ENCODE measurements at places on chromosomes 2 and 18.

GRCh38 chr2:157319795-157320194, 5.8 kb downstream of the ERMN start:
- DNase-seq, result no peak

DNA sequence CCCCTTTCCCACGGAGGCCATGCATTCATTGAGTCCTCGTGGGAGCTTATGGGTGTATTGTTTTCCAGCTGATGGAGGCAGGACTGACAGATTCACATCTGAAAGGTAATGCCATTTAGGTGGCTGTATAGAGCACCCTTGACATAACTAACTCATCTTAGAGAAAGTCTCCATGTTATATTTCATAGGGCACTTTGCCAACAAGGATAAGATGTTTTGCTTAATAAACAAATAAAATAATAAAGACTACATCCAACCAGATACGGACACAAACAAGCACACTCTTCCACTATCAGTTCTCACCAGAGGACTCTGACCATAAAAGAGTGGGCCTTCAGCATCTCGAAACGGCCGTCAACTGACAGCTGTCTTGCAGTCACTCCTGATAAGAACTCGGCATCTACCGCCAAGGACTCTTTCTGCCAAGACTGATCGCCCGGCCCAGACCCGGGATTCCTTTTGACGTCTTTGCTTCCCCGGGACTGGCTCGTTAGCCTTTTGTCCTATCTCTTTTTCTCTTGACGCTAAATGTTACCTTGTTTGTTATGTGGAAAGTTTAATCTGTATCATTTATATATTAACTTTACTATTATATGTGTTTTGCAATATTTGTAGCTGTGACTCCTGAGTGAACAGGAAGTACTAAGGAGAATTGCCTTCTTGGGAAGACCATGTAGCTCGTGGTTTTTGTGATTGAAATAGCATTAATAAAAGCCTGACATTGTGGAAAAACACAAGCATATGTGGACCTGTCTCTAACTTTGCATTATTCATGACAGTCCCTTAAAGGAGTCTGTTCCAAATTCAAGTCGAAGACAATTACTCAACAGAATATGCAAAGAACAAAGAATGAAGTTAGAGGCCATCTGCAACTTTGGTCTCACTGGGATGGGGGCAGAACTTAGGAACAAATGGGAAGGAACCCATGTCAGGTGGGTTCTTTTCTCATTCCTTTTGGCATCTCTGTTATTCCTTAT, 195.1 kb downstream of the LPIN1 start:
- no peak for DNase-seq

DNA sequence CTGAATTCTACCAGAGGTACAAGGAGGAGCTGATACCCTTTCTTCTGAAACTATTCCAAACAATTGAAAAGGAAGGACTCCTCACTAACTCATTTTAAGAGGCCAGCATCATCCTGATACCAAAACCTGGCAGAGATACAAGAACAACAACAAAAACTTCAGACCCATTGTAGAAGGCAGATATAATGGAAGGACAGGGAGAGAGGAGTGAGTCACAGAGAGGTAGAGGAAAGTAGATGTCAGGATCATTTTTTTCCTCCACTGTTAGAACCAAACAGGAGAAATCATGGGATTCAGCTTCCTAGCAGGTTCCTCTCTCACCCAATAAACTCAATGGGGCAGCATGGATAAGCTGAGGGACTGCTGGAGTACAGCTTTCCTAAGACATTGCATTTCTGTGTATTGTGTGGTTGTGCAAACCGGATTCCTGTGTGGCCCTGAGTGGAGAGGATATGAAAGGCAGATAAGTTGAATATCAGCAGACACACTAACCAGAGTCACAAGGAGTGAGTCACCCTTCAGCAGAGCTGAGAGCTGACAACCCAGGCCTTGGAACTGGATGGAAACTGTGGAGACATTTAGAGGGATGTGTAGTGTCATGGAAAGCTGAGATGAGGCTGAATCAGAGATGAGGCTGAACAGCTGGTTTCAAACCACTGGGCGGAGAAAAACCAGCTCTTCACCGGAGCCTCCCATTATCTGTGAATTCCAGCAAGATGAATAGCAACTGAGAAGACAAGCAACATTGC, 60.9 kb upstream of the MMADHC start:
- DNase-seq, result no peak

DNA sequence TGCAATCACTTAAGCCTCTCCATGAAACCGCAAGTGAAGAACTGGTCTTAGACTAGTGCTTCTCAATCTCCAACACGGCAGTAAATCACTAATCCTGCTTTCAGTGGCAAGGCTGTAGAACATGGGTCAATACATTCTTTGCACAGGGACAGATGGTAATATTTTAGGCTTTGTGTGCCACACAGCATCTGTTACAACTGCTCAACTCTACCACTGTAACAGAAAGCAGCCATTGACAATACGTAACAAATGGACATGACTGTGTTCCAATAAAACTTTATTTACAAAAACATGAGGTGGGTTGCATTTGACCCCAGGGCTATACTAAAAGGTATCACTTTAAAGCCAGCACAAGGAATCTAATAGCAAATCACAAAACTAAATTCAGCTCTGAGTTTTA, 51.1 kb downstream of the RNF152 start:
- DNase-seq, result no peak

GRCh38 chr2:58923869-58924268, 682.7 kb upstream of the FANCL start:
- no peak for DNase-seq

- DNase-seq, result no peak
Measured at GRCh38 chr2:64766841-64767669, 113.3 kb upstream of the SERTAD2 start.

DNA sequence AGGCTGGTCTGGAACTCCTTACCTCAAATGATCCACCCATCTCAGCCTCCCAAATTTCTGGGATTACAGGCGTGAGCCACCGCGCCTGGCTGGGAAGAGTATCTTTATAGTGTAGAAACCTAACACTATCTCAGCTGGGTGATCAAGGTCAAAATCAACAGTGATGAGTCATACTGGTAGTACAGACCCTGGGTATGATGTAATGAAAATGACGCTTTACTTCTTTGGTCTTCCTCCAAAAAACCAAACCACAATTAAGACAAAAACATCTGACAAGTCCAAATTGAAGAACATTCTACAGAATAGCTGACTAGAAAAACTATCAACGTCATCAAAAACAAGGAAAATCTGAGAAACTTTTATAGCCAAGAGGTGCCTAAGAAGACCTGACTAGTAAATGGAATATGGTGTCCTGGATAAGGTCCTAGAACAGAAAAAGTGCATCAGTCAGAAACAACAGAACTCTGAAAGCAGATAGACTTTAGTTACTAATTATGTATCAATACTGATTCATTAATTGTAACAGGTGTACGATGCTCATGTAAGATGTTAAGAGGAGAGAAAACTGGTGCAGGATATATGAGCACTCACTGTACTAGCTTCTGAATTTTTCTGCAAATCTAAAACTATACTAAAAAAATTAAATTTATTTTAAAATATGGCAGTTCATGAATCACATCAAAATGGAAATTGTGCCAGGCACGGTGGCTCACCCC, 25.4 kb downstream of the PDCL3 start:
- no peak for DNase-seq

- no peak for DNase-seq
Measured at GRCh38 chr18:70507970-70508369, 219.1 kb downstream of the SOCS6 start.

- no peak for DNase-seq
Measured at GRCh38 chr18:7658701-7659100, 91.6 kb downstream of the PTPRM start.

DNA sequence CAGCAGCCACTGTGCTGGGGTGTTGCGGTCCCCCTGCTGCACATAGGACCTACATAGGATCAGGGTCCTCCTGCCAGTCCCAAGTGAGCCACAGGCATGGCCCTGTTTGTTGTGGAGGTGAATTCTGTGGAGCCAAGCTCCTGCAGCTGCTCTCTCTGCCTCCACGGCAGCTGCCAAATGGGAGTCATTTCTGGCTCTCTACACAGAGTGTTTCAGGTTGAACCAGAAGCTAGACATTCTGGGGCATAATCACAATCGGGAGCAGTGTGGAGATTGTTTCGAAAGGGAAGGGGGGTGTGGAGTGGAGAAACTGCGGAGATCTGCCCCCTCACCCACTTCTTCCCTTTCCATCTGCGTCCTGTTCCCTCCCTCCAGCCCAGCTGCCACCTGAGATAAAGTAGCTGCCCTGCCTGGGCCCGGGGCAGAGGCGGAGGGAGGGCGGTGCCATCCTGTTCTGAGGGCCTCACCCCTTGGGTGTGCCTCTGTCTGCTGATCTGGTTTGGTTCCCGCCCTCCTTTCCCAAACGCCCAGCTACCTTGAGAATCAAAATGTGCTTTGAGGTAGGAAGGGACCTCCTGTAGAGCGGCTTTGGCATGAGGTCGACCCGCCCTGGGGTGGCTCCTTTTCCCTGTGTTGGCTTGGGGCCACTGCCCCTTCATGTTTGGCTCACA, 139.4 kb downstream of the WDSUB1 start:
- DNase-seq, result no peak

DNA sequence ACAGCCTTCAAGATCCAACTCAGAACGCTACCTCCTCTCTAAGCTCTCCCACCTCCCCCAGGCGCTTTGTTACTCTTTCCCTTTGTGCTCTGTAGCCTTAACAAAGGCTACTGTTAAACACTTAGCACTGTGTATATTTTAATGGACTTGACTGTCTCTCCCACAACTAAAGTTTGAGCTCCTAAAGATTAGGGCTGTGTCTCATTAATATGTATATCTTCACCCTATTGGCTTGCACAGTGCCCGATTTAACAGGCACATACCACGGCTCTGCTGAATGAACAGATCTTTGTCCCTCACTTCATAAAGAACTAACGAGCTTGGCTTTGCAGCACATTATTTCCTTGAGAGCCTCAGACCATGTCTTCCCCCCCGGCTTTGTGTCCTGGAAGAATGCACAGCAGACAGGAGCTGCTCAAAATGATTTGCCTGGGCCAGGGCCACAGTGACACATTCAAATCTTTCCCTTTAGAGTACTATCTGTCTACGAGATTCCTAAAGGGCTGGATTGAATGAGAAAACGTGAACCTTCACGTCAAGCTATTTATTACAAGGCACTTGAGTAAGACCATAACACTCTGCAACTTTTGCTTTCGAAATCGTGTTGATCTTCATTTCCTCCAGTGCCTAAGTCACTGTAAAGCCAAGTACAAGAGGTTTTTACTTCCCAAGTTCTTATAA, 22.1 kb downstream of the ABHD3 start:
- DNase-seq, result no peak

GRCh38 chr18:29104671-29105070, 927.7 kb upstream of the CDH2 start:
- DNase-seq, result no peak

GRCh38 chr2:129813404-129813803, 166.1 kb upstream of the RAB6C start:
- no peak for DNase-seq

GRCh38 chr2:37541516-37541915, 129.9 kb downstream of the CDC42EP3 start:
- DNase-seq, result no peak

GRCh38 chr2:131152074-131152473, 46.9 kb downstream of the PLEKHB2 start:
- no peak for DNase-seq

- no peak for DNase-seq
Measured at GRCh38 chr18:51038110-51038509, 8.1 kb downstream of the SMAD4 start.

GRCh38 chr2:47301277-47301618, 101.7 kb upstream of the MSH2 start:
- no peak for DNase-seq

DNA sequence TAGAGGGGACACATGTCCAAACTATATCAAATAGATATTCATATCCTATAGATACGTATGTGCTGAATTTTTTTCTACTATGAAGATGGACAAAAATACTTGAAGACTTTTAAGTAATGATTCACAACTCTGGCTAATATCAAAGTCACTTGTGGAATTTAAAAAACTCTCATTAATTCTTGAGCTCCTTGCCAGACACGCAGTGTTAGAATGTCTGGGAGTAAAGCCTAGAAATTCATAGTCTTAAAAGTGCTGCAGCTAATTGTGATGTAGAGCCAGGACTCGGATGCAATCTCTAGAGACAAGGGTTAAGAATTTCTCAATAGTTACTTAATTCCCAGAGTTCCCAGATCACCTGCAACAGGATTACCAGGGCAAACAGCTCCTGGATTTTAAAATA, 107.4 kb downstream of the ARL6IP6 start:
- no peak for DNase-seq

GRCh38 chr2:132670496-132671150, 618 bp upstream of the LYPD1 start:
- no peak for DNase-seq

- no peak for DNase-seq
Measured at GRCh38 chr2:119483395-119483753, 40.9 kb downstream of the SCTR start.

- no peak for DNase-seq
Measured at GRCh38 chr2:61181382-61182058, 19.5 kb downstream of the C2orf74 start.

GRCh38 chr2:169184074-169184473, 114.7 kb downstream of the DHRS9 start:
- no peak for DNase-seq

- no peak for DNase-seq
Measured at GRCh38 chr18:13620206-13620672, 106.1 kb downstream of the FAM210A start.

DNA sequence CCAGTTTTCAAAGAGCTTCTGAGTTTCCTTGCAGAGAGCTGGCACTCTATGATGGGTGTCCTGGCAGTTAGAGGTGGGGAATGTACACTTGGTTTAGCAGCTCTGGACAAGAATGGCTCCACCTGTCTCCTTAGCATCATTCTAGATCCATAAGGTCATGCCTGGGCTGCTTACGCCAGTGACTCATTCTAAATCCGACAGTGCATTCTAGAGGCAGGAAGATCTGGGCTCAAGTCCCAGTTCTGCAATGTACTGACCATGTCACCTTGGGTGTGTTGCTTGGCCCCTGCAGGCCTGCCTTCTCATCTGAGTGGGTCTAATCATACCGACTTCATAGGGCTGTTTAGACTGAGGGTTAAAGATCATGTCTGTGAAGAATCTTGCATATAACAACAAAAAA, 46.5 kb downstream of the PTGR3 start:
- DNase-seq, result no peak

GRCh38 chr2:241857572-241858121, 1.0 kb downstream of the PDCD1 start:
- DNase-seq, result no peak

GRCh38 chr18:76620321-76621170, 125.5 kb upstream of the ZNF516 start:
- DNase-seq, result no peak

DNA sequence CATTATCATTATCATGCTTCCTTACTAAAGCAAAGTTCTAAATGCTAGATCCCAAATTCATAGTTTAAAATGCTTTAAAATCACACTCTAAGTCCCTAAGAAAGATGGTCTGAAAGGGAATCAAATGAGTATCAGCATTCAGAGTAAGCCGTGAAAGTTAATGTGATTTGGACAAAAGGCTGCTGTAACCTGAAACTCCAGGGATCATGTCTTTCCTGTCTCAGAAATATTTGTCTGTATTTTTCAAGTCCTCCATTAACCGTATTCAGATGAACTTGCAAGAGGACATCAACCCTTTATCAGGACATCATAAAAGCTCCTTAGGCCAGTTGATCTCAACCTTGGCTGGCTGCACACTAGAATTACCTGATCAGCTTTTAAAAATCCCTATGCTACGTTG, 324.3 kb upstream of the PKDCC start:
- DNase-seq, result no peak
